ENCODE measurements at places on chromosomes 2 and 18.

DNA sequence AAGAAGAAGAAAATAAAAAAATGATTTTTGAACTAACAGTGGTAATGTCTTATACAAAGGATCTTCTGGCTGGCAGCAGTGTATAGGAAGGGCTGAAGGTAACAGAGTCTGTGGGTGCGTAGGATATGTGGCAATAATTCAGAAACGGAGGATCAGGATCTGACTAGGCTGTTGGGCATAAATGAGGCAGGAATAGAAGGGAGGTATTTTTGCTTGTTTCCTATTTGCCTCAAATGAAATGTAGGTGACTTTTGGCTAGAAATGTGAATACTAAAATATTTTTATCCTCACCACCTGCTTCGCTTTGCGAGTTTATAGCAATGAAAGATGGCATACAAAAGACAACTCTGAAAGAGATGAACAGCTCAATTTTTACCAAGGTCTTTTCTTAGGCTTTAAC, 1086.1 kb upstream of the CELF4 start:
- DNase-seq: no peak

- no peak for DNase-seq
Observed at GRCh38 chr2:129757366-129757914, 222.0 kb upstream of the RAB6C start.

DNA sequence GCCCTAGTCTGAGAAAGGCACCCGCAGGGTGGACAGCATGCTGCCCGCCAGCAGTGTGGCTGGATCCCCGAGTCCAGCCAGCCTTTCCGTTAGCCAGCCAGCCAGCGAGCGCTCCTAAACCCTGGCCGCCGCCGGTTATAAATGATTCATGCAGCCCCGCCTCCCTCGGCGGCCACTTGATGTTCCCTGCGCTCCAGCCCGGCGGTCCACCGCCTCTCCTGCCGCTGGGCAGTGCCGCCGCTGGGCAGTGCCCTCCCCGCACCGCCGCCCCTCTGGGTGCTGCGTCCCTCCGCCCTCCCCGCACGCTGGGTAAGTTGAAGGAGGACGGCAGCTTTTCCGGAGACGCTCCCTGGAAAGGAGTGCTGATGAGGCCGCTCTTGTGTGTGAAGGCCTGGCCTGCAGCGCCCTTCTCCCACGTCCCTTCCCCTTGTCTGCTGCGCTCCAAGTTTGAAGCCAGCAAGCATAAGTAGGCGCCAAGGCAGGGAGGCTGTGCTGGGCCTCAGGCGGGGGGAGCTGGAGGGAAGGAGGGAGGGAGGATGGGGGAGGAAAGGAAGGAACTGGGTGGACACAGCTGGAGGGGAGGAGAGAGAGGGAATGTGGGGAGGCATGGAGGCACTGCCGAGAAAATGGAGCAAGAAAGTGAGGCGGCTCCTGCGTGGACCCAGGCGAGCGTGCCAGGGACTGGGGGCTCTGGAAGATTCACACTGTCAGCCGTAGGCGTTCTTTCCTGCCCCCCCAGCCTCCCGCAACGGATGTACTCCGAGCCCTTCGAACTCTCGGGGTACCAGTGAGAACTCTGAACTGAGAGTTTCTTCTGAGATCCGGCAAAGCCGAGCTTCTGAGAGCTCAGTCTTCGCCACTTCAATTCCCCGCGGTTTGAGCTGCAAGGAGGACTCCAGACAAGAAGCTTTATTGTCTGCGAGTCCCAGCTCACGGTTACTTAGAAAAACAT, 131.9 kb downstream of the GLI2 start:
- DNase-seq: no peak

DNA sequence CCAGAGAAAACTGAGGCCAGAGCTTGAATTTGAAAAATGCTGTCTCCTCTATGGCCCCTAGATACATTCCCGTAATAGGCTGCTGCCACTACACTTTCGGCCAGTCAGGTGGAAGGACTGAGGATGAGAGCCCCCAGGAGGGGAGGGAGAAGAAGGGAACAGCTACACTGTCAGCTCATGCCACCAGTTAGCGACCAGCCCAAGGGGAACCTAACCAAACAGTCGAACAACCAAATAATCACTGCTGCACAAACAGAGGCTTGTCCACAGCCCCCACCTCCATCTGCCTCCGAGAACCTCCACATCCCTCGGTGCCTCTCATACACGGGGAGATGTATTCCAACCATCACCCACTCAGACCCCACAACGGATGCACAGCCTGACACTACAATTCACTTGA, 7.3 kb downstream of the ZNF516 start:
- no peak for DNase-seq

DNA sequence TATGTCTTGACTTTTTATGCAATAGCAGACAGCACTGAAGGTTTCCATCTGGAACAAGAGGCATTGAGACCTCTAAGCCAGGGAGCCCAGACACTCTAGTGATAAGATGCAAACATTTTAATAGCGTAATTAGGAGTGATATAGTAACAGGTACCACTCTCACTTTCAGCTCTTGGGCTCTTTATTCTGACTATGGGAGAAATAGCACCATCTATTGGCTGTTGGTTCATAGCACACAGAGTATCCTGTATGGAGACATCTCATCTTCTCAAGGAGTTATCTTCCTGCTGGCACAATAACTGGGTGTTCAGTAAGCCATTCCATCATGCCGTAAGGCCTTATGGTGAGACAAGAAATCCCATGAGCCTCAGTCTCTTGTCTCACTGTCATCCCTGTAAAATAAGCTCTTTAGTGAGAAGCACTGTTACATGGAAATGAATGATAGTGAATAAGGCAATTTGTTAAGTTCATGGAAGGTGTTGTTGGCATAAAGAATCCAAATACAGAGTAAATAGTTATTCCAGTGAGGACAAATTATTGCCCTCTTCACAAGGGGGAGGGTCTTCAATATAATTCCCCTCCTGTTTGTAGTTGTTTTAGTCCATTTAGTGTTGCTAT, 48.3 kb downstream of the THUMPD2 start:
- no peak for DNase-seq

DNA sequence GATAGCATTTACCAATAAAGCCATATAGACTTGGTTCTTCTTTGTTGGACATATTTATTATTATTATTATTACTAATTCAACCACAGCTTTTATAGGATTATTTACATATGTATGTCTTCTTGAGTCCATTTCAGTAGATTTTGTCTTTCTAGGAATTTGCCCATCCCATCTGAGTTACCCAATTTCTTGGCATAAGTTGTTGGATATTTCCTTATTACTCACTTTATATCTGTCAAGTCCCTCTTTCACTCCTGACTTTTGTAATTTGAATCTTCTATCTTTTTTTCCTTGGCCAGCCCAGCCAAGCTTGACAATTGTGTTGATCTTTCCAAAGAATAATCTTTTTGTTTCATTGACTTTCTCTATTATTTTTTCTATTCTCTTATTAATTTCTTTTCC, 543.7 kb downstream of the SUCLG1 start:
- DNase-seq: no peak

- DNase-seq: no peak
Observed at GRCh38 chr2:41985573-41986095, 62.2 kb upstream of the PKDCC start.

DNA sequence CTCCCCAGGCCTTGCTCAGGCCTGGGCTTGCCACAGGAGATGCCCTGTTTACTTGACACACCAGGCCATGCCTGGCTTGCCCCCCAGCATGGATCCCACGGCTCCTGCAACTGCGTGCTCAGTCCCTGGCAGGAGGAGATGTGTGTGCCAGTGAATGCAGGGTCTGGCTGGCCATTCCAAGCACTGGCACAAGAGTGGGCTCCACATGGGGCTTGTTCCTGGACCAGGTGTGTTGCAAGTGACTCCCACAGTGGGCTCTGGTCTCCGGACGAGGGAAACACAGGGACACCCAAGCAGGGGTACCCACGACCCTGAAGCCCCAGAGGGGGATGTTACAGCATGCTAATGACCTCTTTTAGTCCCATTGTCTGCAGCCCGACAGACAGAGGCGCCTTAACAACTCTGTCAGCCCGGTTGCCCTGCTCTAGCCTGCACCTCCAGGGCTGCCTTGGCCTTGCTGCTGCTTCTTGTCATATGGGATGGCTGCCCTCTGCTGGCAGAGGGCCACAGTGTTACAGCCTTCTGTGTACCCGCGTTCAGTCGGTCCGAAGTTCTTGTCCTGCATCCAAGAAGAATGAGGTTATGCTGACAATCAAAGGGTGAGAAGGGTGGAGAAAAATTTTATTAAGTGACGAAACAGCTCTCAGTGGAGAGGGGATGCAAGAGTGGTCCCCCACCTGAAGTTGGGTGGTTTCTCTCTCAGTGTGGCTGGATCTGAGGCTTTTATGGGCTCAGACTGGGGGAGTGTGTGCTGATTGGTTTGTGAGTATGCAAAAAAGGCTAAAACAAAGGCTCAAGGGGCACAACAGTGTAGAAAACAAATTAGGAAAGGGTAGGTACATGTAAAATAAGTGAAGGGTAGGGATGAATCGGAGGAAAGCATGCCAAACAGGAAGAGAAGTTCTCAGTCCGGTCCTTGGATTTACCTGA, 180.4 kb downstream of the MBD5 start:
- no peak for DNase-seq

DNA sequence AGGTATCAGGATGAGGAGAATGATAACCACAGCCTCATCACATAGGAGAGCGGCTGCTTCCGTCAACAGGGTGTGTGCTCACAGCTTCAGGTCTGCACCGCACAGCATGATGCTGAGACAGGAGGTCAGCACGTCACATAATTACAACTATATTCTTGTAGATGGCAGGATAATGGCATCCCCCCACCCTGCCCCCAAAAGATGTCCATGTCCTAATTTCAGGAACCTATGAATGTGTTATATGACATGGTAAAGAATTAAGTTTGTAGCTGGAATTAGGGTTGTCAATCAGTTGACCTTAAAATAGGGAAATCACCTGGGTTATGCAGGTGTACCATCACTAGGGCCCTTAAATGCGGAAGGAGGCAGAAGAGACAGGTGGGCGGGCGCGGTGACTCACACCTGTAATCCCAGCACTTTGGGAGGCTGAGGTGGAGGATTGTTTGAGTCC, 73.9 kb downstream of the ARL4C start:
- no peak for DNase-seq

DNA sequence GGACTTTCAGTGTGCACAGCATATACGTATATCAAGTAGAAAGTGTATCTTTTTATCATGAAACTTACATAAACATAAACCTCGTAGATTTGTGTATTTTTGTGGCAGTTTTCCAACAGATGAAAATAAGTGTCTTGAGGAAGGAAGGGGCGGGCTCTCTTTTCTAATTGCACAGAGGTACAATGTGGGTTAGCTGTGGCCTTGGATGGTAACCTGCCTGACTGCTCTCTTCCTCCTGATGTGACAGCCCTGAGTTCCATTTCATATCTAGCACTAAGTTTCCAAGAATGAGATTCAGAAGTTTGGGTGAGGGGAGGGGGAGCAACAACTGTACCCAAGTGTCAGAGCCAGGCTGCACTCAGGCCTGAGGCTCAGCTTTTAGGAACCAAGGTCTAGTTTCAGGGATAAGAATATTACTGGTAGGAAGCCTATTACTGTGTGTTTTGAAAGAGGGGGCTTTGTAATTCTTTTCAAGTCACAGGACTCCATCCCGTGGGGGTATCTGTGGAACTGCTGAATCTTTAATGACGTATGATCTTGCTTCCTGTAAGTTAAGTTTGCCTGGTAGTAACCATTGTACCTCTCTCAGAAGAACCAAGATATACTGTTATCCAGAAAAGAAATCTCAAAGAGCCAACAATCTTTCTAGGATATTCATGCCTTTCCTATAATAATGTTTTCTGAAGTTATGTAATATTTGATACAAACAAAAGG, 483.7 kb downstream of the PTPRM start:
- no peak for DNase-seq

GRCh38 chr2:26327291-26328272, 18.4 kb upstream of the SELENOI start:
- no peak for DNase-seq

GRCh38 chr2:220789961-220790360, 782.1 kb downstream of the EPHA4 start:
- DNase-seq: no peak

DNA sequence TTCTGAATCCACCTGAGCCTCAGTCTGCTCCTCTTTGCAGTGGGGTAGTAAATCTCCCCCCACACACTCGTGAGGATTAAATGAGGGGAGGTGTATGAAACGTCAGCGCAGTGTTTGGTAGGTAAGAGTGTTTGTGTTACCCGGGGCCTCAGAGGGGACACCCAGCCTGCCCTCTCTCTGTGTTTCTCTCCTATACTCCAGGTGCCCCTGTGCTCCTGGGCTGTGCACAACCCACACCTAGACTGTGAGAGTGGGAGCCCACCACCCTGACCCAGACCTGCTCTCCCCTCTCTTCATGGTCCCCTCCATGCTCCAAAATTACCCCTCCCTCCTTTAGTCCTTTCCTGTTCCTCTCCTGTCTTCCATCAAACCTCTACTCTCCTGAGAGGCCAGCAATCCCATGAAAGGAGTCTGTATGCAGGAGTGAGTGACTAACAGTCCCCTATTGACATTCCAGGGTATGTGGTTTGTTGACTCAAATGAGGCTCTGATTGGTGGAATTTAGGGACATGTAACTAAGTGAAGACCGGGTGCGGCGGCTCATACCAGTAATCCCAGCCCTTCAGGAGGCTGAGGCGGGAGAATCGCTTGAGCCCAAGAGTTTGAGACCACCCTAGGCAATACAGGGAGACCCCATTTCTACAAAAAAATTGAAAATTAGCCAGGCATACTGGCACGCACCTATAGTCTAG, 10.4 kb downstream of the CIB4 start:
- DNase-seq: no peak

DNA sequence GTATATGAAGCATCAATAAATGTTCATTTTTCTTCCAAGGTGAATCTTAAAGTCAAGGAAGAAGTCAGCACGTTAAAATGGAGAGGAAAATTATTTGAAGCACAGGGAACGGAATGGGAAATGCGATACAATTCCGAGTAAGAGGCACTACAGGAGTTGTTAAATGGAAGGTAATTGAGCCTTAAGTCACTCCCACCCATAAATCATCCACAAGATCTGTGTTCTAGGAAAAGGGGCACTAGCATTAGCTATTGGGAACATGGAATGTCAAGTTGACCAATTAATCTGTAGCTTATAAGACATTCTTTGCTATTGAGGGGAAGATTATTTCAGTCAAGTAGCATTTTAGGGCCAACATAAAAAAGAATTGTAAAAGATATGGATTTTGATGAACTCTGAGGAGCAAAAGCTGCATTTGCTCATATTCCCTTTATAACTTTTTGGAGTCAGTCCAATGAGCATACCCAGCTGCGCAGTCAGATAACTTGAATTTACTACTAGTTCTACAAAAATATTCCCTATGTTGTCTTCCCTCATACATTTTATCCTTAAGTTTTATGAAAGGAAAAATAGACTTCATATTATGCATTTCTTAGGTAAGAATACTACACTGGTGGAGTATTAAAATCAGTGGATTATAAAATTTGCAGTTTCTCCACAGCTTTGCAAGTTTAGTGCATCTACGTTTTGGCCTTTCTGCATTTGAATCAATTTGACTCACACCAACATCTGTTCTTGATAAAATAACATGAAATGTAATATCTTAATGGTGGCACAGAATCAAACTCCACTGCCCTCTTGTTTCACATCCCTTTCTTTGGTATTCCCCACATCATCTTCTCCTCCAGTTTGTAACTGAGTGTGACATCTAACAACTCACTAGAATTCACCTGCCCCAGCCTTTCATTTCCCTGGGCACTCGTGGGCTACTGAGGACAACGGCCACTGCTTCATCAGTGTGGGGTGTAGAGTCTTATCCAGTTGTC, 95.6 kb downstream of the SP3 start:
- DNase-seq: no peak

Measured in activated CD8-positive, alpha-beta memory T cell treated with anti-CD3 and anti-CD28 coated beads for 4 hours (primary cell).